Stimulated activated CD8-positive, alpha-beta memory T cell treated with anti-CD3 and anti-CD28 coated beads, Interleukin-15, amount 100 ng/mL, for 4 hours (primary cell): ENCODE measurements at places on chromosomes 5 and 9.

GRCh38 chr9:76697554-76697953 is 66.7 kb upstream of the PCA3 start:
- no peak for DNase-seq

DNA sequence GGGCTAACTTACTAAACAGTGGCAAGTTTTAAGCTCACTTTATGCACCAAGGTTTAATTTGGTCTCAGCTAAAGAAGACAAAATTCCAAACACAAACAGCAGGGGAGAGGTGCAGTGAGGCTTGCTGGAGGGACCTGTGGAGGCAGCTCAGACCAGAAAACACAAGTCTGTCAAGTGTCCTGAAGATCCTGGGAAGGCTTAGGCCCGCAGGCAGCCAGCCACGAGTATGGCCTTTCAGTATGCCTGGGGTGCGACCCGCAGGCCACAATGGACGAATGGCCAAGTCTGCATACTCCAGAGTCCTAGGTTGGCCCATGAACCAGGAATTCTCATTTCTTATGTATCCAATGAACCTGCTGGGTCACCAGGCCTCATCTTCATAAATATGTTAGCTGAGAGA is 9.3 kb downstream of the CCNI2 start:
- no peak for DNase-seq

GRCh38 chr5:32027717-32028458 is 146.2 kb downstream of the GOLPH3 start:
- no peak for DNase-seq

DNA sequence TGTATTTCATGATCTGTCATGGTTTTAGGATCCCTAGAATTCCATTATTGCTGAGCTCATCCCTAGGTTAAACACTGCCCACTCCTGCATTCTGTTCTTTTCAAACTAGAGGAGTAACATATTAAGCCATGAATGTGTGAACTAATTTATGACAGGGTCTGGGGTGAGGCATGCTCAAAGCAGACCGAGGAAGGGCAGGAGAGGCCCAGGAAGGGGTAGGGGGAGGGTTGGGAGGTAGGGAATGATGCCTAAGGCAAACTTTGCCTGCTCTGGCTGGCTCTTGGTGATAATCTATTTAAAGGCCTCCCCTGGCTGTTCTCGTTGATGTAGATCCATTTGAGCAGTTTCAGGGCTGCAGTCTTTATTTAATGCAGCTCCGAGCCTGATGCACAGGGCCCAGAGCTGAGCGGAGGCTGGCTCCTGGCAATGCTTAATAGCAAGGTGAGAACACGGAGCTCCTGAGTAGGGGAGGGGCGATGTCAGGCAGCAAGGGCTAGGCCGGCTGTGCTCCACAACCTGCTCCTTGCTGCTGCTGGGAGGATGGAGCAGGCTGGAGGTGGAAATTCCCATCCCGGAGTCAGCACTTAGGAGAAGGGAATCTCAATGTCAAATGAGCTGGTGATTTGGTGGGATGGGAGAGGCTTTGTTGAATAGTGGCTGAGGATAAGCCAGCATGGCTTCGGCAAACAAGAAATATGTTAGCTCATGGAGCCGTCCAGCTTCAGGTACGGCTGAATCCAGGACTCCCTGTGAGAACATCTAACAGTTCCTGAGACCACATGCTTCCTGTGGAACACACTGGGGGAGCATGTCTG is 73.2 kb upstream of the UNC5A start:
- DNase-seq: no peak

- no peak for DNase-seq
These were observed 39.2 kb upstream of the EQTN start for GRCh38 chr9:27336126-27336525.

GRCh38 chr9:27398982-27399653 is 102.2 kb upstream of the EQTN start:
- no peak for DNase-seq

DNA sequence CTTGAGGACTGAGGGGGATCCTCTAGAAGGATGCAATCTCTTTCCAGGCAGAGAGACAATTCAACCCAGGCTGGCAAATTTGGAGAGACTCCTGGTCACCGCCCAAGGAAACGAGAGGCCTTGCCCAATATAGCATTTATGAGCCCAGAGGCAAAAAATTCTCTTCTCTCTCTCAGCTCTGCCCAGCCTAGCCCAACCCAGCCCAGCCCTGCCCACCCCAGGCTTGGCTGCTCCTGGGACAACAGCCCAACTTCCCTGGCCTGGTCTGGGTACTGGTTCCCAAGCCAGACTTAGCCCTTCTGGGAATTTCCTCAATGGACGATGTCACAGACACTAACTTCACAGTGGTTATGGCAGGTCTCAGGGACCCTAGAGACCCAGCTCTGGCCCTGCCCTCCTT is 116.5 kb downstream of the PSD2 start:
- no peak for DNase-seq

DNA sequence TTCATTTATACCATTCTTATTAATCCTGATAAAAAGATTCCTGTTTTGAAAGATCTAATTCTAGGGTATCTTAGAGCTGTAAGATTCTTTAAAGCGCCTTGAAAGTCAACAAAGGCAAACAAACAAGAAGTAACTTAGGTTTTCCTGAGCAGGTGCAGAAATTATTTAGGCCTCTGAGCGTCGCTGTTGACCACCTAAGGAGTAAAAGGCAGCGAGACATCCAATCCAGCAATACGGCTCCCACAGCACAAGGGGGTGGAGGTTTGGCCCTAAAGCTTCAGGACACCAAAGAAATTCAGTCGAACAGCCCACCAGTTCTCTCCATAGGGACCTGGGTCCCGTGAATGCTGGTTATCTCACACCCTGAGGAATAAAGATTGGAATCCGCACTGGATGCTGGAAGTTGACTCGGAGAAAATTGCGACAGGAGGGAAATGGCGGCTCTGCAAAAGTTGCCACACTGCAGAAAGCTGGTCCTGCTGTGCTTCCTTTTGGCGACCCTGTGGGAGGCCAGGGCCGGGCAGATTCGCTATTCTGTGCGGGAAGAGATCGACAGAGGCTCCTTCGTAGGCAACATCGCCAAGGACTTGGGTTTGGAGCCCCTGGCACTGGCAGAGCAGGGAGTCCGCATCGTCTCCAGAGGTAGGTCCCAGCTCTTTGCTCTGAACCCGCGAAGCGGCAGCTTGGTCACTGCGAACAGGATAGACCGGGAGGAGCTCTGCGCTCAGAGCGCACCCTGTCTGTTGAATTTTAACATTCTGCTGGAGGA is at the start of gene PCDHGA2:
PCDHGA2 (plus strand) TSS at position 223 of the 769 bp plus-strand sequence.
- DNase-seq: no peak

- no peak for DNase-seq
These were observed 235.8 kb downstream of the KCTD16 start for GRCh38 chr5:144406442-144406841.

GRCh38 chr9:100170556-100170955 is 71.5 kb downstream of the INVS start:
- no peak for DNase-seq

DNA sequence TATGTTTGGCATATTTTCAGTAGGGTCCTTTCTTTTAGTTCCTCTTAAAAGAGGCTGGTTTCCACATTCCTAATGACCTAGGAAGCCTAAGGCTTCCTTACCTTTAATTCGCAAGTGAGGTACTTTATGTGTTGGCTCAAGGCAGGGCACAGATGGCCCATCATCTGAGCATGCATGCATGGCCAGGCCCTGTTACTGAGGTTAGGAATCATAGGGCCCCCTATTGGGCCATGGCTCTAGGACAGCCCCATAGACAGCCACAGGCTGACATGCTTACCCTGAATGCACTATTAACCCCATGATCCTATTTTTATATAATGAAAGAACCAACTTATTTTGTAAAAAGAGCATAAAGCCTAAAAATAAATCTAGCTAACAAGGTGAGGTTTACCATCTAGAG is 271.4 kb downstream of the ELAVL2 start:
- no peak for DNase-seq

- no peak for DNase-seq
These were observed 115.9 kb upstream of the GAS1 start for GRCh38 chr9:87063246-87063645.

DNA sequence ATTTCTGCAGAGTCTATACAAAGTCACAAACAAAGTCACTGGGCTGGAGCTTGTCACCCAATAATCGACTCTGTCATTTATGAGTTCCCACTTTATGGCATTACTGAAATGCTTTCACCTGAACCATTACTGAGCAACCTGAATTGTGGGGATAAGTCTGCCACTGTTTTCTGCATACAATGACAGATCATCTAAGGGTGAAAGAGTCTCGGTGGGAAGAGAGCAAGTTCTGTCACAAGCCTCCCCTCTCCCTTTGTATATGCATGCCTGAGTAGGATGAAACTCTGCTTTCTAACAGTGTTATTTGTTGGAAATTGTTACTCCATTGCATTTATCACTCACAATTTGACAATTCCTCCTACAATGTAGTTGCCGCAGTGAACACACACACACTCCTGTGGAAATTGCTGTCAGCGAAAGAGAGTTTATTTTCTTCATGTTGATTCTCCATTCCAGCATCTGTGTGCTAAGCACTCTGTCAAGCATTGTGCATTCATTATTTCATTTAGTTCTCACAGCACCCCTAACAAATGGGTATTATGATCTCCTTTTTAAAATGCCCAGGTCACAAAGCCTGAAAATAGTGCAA is 1732.4 kb upstream of the CDH6 start:
- DNase-seq: no peak

- DNase-seq: no peak
These were observed 131.7 kb downstream of the PAPPA start for GRCh38 chr9:116285320-116285719.

DNA sequence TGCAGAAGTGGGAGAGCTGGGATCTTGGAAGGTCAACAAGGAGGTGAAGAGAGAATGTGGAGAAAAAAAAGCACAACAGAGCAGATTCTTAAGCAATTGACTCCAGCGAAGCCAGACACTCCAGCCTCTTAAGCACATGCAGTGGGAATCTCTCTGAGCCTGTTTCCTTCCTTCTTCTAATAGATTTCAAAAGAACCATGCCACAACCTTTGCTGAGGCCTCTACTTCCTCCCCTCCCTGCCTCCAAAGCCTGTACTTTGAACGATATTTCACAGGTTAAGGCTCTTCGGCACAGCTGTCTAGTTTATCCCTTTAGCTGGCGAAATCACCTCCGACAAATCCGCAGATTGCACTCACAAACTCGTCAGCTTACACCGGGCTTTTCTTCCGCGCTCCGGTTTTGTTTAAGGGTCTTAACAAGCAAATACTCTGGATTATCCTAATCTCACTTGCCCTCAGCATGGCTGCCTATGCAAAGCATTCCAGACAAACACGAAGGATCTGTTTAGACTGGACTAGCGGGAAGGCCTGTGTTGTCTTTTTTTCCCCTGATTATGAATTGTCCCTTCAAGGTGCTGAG is 211.6 kb upstream of the PANK3 start:
- no peak for DNase-seq

GRCh38 chr5:138533973-138534941 is 8.8 kb downstream of the ETF1 start:
- no peak for DNase-seq

DNA sequence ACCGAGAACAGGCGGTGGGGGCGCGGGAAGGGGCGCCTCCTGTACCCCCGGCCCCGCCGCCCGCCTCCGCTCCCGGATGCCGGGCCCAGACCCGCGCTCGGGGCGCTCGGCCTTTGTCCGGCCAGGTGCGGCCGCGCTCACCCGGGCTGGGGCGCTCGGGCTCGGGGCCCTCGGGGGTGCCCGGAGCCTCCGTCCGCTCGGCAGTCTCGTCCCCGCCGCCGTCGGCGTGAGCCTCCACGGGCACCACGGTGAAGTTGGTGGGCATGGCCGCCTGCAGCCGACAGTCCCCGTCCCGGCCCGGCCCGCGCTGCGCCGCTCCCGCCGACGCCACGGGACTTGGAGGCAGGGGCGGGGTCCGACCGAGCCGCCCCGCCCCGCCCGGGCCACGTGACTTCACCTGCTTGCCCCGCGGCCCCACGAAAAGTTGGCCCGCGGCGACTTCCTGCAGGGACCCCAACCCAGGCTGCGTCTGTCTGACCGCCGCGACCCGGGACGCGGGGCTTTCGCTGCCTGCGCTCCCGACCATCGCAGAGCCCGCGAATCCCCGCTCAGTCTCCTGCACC is at the start of gene SLC12A7:
SLC12A7 (minus strand) TSS at position 337 of the 563 bp plus-strand sequence; CDS start at position 265, 72 bp downstream.
- DNase-seq: no peak

DNA sequence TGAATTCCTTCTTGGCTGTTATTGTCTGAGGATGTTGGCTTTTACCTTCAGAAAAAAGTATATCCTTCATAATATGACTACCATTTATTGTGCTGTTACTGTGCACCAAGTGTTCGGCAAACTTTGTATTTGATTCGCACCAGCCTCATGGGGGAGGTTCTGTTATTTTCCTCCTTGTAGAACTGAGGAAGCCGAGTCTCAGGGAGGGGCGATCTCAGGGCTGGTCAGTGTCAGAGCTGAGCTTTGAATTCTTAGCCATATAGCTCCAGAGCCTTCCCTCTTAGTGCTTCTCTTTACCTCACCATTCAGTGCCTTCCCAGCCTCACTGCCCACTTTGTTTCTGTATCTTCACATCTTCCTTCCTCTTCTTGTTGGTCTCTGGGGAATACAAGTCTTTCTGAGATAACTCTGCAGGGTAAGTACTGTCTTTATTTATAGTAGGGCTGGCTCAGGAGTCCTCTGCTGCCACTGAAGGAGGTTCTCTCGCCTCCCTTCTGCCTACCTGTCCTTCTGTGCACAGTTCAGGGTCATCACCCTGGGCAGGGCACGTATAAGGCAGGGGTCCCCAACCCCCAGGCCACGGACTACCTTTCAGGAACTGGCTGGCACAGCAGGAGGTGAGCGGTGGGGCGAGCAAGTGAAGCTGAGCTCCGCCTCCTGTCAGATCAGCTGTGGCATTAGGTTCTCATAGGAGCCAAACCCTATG is 48.4 kb downstream of the GALNT10 start:
- no peak for DNase-seq

DNA sequence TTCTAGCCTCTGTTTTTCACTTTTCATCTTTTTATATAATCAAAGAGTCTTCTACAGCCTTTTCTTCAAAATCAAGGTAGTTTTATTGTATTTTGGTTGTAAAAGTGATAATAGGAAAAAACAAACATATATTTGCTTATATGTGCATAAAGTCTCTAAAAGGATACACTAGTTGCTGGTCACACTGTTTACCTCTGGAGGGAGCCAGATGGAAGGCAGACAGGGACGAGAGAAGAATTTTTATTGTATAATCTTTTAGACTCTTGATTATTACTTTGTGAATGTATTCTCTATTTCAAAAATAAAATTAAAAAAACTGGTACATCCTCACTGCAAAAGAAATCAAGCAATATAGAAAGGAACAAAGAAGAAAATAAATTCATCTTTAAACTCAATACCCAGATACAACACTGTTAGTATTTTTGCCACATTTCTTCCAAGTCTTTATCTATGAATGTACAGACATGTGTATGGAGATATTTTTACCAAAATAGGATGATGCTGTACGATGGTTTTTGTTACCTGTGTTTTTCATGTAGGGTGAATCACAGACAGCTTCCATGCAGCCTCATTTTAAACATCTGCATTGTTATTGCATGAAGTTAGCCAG is 6.1 kb upstream of the RNF183 start:
- DNase-seq: no peak

- no peak for DNase-seq
These were observed 544 bp downstream of the FNBP1 start for GRCh38 chr9:130042406-130042884.

- DNase-seq: no peak
These were observed 227.4 kb downstream of the NR3C1 start for GRCh38 chr5:143176048-143176447.
